ENCODE measurements at places on chromosomes 7 and 10. TPM values are rescaled to one million over a fixed set of nuclear protein-coding genes. Genes with fewer than 3 reads are reported as not detected.

DNA sequence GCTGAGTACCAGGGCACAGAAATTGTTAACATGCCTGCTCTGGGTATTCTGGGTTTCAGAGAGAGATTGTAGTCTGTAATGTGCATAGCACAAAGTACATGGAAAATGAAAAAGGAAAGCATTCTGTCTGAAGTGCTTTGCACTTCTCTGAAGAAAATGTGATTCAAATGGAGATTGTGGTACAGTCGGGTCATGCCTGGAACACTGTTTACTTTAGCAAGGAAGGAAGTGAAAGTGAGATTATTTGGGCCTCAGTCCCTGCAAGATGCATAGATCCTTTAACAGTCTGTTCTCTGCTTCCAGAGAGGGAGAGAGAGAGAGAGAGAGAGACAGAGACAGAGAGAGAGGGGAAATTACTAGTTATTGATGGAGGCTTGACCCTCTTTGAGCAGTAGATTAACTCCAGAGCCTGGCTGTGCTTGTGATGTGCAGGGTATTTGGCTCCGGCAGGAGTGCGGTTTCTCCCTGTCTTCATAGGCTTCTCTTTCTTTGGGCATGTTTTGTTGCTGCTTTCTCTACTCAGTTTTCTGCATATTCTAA lies 5.4 kb downstream of the VWC2 start:
- no peak for DNase-seq

DNA sequence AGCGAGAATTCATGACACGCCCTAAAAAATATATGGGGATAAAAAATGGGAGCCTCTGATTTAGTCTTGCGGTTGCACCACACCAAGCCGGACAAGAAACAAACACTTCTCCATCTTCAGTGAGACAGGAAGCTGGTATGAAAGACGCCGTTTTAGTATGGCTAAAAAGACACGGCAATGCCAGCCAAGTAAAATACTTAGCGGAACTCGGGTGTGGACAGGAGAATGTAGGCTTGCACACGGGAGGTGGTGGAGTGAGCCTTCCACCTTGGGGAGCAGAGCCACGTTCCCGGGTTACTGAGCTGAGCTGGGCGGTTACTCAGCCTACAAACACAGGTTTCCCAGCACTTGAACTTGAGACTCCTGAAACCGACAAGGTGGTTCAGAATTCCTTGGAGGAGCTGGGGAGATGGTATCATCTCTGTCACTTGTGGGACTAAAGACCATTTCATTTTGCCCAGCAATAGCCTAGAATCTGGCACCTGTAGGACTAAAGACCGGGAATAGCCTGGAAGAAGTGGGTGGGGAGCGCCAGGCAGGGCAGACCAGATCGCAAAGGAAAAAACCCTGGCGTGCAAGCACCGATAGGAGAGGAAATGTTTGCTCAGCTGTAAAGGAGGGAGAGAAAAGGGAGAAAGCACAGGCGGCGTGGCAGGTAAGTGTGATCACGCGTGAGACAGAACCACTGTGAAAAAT lies 34.8 kb upstream of the SEPHS1 start:
- DNase-seq: no peak

PRTFDC1 gene
- total RNA-seq: 10.6 TPM

MYL10 gene
- total RNA-seq: 0.73 TPM

SPDYE18 gene
- not detected for total RNA-seq

Measured in astrocyte (in vitro differentiated cells and primary cell).